CD4-positive, alpha-beta T cell treated with Interleukin-6 at 100 ng/mL for 8 hours (primary cell): ENCODE measurements at places on chromosomes 12 and 14.

DNA sequence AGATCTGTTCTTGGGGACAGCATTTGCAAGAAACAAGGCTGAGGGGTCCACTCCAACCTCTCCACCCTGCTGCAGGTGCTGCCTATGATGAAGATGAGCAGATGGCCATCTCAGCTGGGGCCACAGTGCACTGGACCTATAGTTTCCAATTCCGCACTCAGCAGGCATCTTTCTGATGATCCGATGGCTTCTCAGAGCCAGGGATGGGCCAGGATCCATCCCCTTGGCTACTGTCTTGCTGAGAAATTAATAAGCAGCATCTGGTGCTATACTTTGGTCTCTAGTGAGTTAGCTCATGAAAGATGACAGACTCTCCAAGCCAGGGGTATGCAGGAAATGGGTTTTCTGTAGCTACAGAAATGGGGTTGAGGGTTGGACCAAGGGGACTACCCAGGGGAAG is 18.4 kb upstream of the BDKRB1 start:
- DNase-seq = no peak

GRCh38 chr12:86931714-86932113 is 675.5 kb upstream of the MGAT4C start:
- no peak for DNase-seq

DNA sequence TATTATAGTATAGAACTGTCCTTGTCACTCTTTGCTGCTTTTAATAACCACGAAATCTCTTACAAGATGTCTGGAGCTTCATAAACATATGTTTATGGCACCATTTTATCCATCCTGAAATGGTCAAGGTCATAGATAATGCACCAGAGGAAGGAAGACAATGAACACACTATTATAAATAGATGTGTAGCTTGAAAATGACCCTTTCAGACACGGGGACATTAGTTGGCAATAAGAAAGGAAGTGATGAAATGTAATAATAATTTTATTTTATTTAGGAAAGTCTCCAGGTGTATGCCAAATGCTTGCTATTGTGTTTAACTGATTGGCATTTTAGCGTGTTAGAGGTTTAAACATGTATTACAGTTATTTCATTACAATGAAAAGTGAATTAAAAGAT is 36.8 kb upstream of the SLC38A2 start:
- no peak for DNase-seq

GRCh38 chr14:91272341-91273272 is 28.1 kb upstream of the GPR68 start:
- DNase-seq = no peak

DNA sequence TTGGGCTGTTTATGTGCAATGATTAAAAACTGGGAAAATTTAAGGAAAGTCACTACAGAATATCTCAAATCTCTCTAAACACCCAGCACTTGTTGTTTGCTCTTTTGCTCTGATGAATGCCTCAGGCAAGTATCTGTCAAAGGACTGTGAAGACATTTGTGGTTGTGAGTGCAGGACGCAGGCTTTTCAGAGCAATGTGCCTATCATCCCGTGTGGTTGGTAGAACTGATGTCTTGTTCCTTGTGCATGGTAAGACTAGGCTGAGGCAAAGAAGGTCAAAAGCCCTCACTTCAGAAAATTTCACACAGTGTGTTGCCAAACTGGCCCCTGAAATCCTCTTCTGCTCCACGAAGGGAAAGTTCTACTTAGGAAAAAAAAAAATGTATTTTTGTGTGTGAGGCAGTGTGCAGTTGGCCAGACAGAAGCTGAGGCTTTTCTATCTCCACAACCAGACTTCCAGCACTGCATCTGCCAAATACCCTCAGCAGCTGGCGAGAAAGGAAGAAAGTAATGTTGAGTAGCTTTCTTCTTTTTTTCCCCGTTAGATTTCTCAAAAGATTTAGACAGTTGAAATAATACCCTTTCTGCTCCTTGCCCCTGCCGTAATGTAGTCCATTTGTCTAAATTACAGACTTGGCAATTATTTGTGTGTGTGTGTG is 1103.1 kb downstream of the VRK1 start:
- DNase-seq = no peak

GRCh38 chr12:126493366-126494108 is 1428.3 kb downstream of the AACS start:
- DNase-seq = no peak

- DNase-seq = no peak
Measured at GRCh38 chr14:38994731-38995130, 108.3 kb downstream of the SEC23A start.

DNA sequence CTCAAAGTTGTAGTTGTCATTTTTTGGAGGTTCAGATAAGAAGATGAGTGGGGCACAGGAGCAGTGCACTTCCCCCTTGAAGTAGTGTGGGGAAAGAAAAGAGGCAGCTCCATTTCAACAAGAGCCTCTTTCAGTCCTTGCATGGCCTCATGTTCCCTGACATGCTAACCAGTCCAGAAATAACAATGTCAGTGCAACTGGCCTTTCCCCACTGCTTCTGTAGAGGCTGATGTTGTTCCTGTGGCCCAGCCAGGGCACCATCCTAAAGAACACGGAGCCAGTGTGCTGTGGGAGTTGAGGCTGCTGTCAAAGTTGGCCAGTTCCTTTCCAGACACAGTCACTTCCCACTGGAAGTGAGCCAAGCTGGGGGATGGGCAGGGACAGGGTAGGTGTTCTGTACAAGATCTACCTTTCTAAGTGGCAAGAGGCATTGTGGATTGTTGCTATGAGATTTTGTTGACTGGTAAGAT is 77.7 kb upstream of the SLC38A2 start:
- DNase-seq = no peak

- peak; percentile 25 for DNase-seq
Measured at GRCh38 chr12:123468786-123469185, 10.8 kb downstream of the SNRNP35 start.

DNA sequence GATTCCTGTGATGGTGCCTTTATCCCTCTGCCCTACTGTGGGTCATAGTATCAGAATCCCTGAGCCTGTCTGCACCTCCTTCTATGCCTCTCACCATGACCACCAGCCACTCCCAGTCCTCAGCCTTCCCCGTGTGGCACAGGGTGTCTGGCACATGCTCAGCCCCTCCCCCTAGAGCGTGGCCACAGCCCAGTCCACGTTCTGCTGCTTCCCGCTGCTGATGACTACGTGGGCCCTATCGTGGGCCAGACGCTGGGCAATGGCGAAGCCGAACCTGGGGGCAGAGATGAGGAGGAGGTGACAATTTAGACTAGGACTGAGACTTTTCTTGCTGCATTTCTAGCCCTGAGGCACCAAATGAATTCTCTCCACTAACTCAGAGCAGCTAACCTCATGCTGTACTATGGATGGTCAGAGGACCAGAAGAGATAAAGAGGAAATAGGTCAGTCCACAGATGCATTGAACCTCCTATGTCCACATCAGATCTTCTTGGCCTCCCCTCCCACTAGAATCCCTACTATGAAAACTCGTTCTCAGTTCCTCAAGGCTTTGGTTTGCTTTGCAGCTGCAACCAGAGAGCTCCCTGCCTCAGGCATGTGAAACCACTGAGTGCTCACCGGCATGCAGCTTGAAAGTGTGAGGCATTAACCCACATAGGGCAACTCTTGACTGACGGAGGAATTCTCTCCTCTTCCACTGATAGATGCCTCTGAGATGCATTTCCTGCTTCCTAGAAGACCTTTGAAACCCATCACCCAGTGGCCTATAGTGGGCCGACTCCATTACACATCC is 126.3 kb upstream of the DHRS4 start:
- no peak for DNase-seq

GRCh38 chr14:63908667-63909264 is 56.0 kb downstream of the SYNE2 start:
- DNase-seq = no peak

DNA sequence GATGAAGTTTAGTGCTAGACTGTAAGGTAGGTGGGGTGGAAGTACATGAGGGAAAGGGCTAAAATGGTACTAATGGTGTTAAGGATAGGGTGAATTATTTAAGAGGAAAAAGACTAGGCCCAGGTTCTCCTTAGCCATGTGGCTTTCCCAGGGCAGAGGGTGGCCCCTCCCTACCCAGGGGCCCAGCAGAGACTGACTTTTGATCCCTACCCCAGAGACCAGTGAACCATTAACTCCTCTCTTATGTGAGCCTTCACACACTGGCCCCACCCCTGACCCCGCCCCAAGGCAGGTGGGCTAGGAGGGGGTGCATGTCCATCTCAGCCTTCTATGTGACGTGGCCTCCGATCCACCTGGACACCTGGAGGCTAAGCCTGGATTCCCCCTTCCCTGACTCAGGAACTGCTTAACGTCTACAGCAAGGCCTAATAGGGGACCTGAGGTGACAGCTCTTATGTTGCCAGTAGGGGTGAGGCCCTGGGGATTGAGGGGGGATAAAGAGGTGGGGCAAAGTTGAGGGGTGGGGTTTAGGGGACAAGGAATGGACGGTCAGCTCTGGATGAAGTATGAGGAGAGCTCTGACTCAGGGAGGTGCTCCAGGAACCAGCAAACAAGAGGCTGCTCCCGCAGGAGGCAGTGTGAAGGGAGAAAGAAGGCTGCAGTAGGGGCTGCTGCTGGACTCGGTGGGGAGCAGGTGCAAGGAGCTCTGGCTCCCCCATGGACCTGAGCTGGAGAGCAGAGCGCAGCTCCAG is 757 bp downstream of the SLC39A5 start:
- no peak for DNase-seq

GRCh38 chr12:56257491-56258067 is 605 bp downstream of the ANKRD52 start:
- DNase-seq = no peak

- no peak for DNase-seq
Measured at GRCh38 chr12:6225630-6226001, 25.4 kb downstream of the CD9 start.

DNA sequence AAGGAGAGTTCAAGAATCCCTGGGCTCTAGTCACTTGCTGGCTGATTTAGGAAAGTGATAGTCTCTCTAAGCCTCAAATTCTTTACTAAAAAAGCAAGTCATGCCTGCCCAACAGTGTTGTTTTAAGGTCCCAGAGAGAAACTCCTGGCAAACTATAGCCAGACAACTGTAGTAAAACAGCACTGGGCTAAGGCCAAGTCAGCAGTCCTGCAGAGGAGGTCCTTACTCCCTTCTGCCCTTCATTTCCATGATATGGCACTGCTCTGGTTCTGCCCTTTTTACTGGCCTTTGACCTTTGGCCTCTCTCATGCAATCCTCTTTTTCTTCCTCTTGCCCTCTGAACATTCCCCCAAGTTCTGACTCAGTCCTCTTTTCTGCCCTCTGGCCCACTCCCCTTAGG is 74.9 kb downstream of the VWF start:
- DNase-seq = no peak

GRCh38 chr12:121131941-121132341 is 735 bp upstream of the P2RX7 start:
- no peak for DNase-seq

- no peak for DNase-seq
Measured at GRCh38 chr12:128784030-128784760, 39.6 kb downstream of the SLC15A4 start.

GRCh38 chr12:48782457-48783395 is 6.2 kb downstream of the ADCY6 start:
- no peak for DNase-seq
